ENCODE measurements at places on chromosomes 7 and 10. TPM values are rescaled to one million over a fixed set of nuclear protein-coding genes. Genes with fewer than 3 reads are reported as not detected.

Gene ZNF862
- 21.5 TPM for total RNA-seq

GRCh38 chr7:106683941-106684340 lies 23.0 kb upstream of the CCDC71L start:
- no peak for DNase-seq

- no peak for DNase-seq
These were observed 169.5 kb upstream of the PFKP start for GRCh38 chr10:2897619-2898508.

- DNase-seq, result no peak
These were observed 298.1 kb downstream of the CRPPA start for GRCh38 chr7:16123117-16123770.

DNA sequence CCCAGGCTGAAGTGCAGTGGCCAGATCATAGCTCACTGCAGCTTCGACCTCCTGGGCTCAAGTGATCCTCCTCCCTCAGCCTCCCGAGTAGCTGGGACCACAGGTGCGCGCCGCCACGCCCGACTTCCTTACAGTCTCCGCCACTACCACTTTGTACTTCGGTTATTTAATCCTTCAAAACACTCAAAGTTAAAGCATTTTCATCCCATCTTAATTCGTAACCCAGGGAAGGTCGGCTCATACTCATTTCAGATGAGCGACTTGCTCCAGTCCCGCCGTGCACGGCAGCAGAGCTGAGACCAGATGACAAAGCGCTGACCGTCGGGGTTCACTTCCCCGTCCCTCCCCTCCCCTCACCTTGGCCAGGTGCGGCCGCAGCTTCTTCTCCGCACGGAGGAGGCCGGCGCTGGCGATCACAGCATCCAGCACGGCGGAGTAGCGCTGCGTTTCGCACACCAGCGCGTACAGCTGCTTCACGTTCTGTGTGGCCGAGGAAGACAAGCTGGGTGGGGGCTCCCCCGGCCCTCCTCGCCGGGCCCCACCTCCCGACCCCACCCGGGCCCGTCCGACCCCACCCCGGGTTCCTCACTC lies 457 bp downstream of the NSUN5 start:
- peak; percentile 23 for DNase-seq

DNA sequence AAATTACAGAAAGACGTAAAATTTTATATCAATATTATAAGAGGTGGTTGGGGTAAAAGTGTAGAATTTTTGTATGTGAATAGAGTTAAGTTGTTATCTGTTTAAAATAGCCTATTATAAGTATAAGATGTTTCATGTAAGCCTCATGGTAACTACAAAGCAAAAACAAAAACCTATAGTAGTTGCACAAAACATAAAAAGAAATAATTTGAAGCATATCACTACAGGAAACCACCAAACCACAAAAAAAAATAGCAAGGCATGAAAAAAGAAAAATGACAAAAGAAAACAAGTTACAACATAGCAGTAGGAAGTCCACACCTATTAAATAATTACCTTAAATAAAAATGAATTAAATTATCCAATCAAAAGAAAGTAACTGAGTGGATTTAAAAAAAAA lies 12.4 kb upstream of the GSTK1 start:
- no peak for DNase-seq

- DNase-seq, result no peak
These were observed 506 bp upstream of the GNAI1 start for GRCh38 chr7:80134115-80134535.

Gene COBL
- not detected for total RNA-seq
